ENCODE measurements at places on chromosomes 7 and 10. TPM values are rescaled to one million over a fixed set of nuclear protein-coding genes. Genes with fewer than 3 reads are reported as not detected.
A peak's percentile ranks its signal among the peaks of the same experiment; 100 is the strongest.

Gene FAM25A
- not detected for total RNA-seq

Gene ALKBH4
- 19.5 TPM for total RNA-seq

Gene PRF1
- not detected for total RNA-seq

Gene TMEM270
- not detected for total RNA-seq

Gene PAXIP1
- total RNA-seq: 18.0 TPM

Gene PRKCQ
- not detected for total RNA-seq

Gene EBF3
- 23.6 TPM for total RNA-seq

Gene RGR
- 3.8 TPM for total RNA-seq

Gene PAX4
- not detected for total RNA-seq

Gene CC2D2B
- not detected for total RNA-seq

Gene TAF3
- total RNA-seq: 0.98 TPM

Gene CCL26
- not detected for total RNA-seq

Gene AGR3
- not detected for total RNA-seq

Gene MYOF
- total RNA-seq: 8.9 TPM

Gene LGI1
- not detected for total RNA-seq

Gene OR2A1
- not detected for total RNA-seq

- DNase-seq: no peak
These were observed 35.6 kb upstream of the LAMB4 start for GRCh38 chr7:108165723-108166122.

DNA sequence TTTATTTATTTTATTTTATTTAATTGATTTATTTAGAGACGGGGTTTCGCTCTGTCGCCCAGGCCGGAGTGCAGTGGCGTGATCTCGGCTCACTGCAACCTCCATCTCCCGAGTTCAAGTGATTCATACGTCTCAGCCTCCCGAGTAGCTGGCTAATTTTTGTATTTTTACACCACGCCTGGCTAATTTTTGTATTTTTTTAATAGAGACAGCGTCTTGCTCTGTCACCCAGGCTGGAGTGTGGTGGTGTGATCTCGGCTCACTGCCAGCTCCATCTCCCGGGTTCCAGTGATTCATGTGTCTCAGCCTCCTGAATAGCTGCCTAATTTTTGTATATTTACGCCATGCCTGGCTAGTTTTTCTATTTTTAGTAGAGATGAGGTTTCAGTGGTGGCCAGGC is 34.2 kb downstream of the AP5Z1 start:
- no peak for DNase-seq

GRCh38 chr10:131818510-131819234 is 82.1 kb upstream of the PPP2R2D start:
- no peak for DNase-seq

DNA sequence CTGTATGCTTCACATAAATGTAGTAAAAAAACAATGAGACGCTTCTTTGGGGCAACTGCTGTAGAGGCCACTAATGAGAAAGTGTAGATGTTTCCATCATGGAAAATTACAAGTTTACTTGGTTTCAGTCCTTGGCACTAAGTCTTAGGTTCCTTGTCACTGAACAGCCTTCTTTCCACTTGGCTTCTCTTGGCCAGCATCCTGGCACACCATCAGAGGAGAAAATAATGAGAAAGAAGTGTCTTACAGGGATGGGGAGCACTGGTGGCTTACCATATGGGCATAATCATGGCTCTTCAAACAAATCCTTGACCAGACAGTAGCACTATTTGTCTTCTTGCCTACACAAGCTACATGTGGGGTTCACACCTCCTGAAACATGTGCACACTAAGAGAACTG is 22.5 kb upstream of the SH3PXD2A start:
- DNase-seq: no peak

DNA sequence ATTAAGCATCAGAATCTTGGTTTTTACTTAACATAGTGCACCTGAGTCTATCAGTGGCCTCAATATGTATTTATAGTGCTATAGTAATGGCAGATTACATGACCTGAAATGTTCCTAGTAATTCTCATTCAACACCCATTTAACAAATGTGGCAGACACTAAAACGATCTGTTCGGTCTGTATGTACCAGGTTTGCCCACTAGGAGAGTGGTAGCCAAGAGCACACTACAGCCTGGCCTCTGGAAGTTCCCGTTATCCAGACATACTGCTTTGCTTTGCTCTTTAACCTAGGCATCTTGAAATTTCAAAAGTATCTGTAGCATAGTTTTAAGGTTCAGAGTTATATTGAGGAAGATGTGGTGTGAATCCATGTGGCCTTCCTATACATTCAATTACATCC is 395.7 kb upstream of the NRG3 start:
- peak; percentile 35 for DNase-seq

GRCh38 chr7:123292227-123292626 is 92.5 kb upstream of the SLC13A1 start:
- DNase-seq: no peak

- no peak for DNase-seq
These were observed 545.9 kb downstream of the SORCS1 start for GRCh38 chr10:106618646-106619045.

DNA sequence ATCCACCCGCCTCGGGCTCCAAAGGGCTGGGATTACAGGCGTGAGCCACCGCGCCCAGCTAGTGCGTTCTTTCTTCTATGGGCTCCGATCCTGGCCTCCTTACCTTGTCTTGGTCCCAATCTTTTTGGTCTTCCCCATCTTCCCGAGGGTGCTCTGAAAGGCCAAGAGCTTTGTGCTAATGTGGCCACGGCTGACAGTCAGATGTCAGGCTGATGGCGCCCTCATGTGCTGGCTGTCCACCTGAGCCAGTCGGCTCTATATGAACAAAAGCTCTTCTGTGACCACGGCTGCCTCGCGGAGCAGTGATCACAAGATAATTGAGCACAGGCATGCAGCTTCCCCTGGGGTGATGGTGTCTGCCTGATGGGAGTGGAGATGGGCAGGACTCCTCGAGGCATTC is 11.0 kb upstream of the AHCYL2 start:
- DNase-seq: peak; percentile 100

- no peak for DNase-seq
These were observed 24.6 kb downstream of the WIPI2 start for GRCh38 chr7:5214641-5215040.

GRCh38 chr10:6956562-6956961 is 376.5 kb upstream of the PRKCQ start:
- no peak for DNase-seq

- DNase-seq: no peak
These were observed 75.6 kb downstream of the GPR26 start for GRCh38 chr10:123741711-123742110.

- no peak for DNase-seq
These were observed 38.1 kb upstream of the ECHDC3 start for GRCh38 chr10:11704092-11704491.

GRCh38 chr7:94655848-94656657 is at the start of gene SGCE:
Gene SGCE, minus strand, starts transcription at chr7:94656133. Its CDS starts 35 bp downstream, at chr7:94656098.
- DNase-seq: peak; percentile 83

- DNase-seq: no peak
These were observed 85.4 kb downstream of the CFTR start for GRCh38 chr7:117565226-117565625.

- DNase-seq: no peak
These were observed 82.6 kb downstream of the FOXL3 start for GRCh38 chr7:372546-372931.

GRCh38 chr10:62560201-62560819 is 186.1 kb downstream of the ZNF365 start:
- DNase-seq: no peak

GRCh38 chr10:86349474-86349873 is 17.1 kb downstream of the GRID1 start:
- DNase-seq: peak; percentile 62

- no peak for DNase-seq
These were observed 70.5 kb downstream of the DENND2A start for GRCh38 chr7:140570120-140570519.

GRCh38 chr10:15824498-15824897 is 35.8 kb downstream of the MINDY3 start:
- peak; percentile 23 for DNase-seq

DNA sequence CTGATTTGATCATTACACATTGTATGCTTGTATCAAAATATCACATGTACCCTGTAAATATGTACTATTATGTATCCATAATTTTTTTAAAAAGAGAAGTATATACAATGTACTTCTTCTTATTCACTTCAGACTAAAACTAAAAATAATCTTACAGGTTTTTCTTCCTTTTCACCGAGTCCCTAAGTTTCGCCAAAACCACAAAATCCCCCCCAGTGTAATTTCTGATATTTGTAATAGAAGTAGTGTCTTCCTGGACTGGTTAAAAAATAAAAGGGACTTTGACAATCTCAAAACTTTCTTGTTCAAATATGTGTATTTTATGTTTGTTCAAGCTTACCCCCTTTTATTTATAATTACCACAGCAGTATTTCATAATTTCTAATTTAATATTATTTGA is 23.9 kb downstream of the EPC1 start:
- DNase-seq: no peak

- no peak for DNase-seq
These were observed 63.6 kb downstream of the ARHGAP22 start for GRCh38 chr10:48541144-48541795.

- no peak for DNase-seq
These were observed 54.5 kb downstream of the TSPAN15 start for GRCh38 chr10:69505636-69506318.

DNA sequence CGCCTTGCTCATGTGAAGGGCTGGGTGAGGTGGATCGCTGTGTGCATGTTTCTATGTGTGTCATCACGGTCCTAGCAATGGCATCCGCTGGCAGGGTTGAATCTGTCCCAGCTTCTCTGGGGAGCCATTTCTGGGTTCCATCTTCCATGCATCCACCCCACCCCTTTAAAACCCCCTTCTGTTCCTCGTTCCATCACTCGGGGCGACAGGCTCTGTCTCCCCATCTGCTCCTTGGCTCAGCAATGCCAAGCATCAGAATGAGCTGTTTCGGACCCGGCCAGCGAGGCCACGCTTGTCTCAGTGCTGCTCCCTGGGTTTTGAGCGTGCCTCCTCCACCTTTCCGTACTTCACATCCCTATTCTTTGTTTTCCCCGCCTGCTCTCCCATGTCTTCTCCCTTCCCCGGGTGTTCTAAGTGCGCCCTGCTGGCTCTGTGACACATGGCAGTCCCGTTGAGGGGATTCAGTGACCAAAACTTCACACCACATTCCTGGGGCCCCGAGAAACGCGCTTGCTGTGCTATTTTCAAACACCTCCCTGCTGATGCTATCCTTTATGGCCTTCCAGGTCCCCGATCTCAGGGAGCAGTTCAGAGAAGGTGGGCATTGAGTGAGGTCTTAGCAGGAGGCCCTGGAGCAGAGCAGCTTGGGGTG is 554.1 kb upstream of the FOXK1 start:
- DNase-seq: no peak

DNA sequence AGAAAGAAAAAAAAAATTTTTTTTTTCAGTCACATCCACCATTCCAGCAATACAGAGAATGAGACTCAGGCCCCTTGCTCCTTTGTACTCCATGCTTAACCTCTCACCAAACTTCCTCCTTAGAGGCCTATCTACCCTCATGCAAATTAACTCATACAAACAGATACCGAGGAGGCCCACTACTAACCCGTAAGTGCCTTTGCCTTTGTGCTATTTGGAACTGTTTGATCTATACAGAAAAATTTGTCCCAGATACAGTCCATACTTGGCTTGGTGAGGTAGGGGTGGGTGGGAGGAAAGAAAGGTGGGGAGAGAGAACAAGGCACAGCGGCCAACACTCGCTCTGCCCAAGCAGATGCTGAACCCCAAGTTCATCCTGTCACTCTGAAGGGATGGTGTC is 87.8 kb upstream of the DUSP5 start:
- DNase-seq: no peak

- no peak for DNase-seq
These were observed 196.8 kb upstream of the PDE1C start for GRCh38 chr7:32266932-32267475.

DNA sequence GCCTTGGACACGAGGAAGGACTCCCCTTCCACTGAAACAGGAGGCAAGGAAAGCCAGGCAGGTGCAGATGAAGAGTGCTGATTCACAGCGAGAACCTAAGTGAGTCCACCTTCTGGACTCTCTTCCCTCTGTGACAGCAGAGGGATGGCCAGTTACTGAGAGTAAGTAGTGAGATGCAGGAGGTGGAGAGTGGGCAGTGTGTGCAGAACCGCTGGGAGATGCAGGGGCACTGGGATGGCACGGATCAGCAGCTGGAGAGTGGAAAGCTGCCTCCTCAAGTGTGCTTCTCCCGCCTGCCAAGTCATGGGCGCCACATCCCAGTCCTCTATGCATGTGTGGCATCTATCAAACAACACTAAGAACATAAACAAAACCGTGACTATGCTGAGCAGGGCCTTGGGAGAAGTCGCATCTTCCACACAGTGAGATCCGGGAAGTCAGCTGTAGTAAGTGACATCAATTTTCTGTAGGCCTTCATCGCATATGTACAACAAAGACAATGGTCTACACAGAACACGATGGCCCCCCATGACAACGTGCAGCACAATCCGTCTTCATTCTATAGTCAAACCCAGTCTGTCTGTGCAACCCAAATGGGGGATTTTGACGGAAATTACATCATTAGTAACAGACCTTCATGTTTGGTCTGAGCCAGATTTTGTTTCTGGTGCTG is 217.4 kb upstream of the KLF14 start:
- DNase-seq: no peak

- DNase-seq: peak; percentile 22
These were observed 279.3 kb downstream of the SKAP2 start for GRCh38 chr7:26584987-26585665.

- DNase-seq: no peak
These were observed 3.1 kb downstream of the CPA1 start for GRCh38 chr7:130383187-130383980.

DNA sequence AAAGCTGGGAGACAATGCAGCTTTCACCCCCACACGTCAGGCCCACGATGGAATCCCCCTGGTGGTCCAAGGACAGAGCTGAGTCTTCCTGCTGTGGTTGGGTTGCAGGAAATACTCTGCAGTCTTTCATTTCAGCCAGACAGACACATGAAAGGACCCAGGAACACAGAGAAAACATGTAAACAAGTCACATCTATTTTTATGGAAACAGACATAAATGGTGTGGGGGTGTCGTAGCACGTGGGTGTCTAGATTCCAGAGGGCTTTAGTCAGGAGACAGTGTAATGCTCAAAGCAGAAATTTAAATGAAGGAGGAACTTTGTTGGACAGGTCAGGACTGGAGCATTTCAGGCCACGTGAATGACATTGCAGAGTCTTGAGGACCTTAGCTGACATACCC is 444.6 kb downstream of the SUGCT start:
- no peak for DNase-seq

GRCh38 chr7:30263090-30263710 is 21.2 kb upstream of the ZNRF2 start:
- no peak for DNase-seq

GRCh38 chr10:73650537-73651331 is 5.1 kb downstream of the SYNPO2L start:
- DNase-seq: no peak
